Karpas-422 (cell line): ENCODE measurements at places on chromosomes 11 and 22. TPM values are rescaled to one million over a fixed set of nuclear protein-coding genes. Genes with fewer than 3 reads are reported as not detected.

DNA sequence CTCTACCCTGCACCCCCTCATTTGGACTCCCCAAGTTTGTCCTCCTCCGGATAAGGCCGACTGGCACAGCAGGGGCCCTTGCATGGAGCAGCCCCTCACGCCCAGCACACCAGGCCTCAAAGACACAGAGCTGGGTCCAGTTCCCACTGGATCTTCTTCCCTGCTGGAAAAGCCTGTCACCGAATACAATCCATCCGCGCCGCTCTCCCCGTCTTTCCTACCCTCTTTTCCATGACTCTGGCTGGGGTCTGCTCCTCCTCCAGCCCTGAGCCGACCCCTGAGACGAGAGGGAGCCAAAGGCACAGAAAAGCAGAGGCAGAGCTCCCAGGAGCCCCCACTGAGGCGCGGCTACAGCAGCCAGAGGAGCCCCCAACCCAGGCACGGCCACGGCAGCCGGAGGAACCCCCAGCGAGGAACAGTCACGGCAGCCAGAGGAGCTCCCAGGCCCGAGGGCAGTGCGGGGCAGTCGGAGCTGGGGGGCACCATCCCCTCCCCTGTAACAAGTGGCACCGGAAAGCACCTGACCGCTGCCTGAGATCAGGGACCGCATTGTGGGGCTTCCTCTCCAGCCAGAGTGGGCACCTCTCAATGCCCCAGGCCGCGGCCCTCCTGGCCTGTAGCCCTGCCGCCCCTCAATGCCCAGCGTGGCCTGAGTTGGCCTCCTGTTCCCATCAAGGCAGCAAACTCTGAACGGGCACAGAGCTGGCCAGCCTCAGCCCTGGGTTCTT is 12.0 kb downstream of the ALG12 start:
- H3K27me3 ChIP-seq: no peaks in the 10 kb centered on the region
- no peak for DNase-seq
- H3K27ac ChIP-seq: no peak overlapping the region
- H3K36me3 ChIP-seq: 0 out of 2 replicates have a peak, but pooled peaks cover 4% of the 10 kb centered on the region

GRCh38 chr11:104957280-104957679 is 11.1 kb downstream of the CASP4 start:
- H3K36me3 ChIP-seq: no peaks in the 10 kb centered on the region
- no peak for DNase-seq
- H3K27ac ChIP-seq: no peak overlapping the region
- no peaks in the 10 kb centered on the region for H3K27me3 ChIP-seq
- H3K4me1 ChIP-seq: no peaks in the 10 kb centered on the region

- no peaks in the 10 kb centered on the region for H3K36me3 ChIP-seq
- H3K27me3 ChIP-seq: no peaks in the 10 kb centered on the region
- no peak for DNase-seq
- H3K27ac ChIP-seq: no peak overlapping the region
Measured at GRCh38 chr22:46007003-46007847, 30.3 kb upstream of the WNT7B start.

Gene MGAT3
- total RNA-seq: 34.8 and 52.7 TPM in 2 replicates

GRCh38 chr11:65355013-65355775 is 643 bp downstream of the TIGD3 start:
- peak overlapping the region; percentile 80 for H3K4me3 ChIP-seq
- DNase-seq: peak; percentile 66
- H3K27ac ChIP-seq: no peak overlapping the region

DNA sequence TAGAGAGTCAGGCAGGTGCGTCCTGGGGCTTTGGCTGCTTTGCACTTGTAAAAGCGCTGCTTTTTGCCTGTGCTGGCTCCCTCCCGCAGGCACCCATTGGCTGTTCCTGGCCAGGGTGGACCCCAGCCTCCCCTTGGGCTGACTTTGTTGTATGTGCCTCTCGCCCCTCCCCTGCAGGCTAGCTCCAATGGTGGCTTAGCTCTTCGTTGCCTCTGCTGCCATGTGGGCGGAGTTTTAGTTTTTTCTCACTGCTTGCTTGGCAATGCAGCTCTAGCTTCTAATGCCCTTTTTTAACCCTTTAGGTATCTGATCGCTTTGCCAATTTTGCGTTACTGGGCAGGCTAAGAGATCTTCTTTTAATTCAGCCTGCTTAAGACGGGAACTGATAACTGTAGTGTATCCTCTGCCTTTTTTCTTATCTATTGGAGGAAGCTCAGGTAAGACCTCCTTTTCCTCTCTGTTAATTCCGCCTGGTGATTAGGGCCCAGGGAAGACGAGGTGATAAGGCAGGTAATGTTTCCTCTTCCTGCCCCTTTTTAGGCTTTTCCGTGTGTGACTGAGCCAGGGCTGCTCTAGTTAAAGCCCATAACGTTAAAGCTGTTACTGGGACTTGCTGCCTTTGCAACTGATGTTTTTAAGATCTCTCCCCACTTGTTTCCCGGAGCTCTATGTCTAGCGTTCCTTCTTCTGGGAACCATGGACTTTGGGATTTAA is 11.7 kb upstream of the GLYATL1 start:
- peak; percentile 54 for DNase-seq
- H3K27ac ChIP-seq: no peak overlapping the region
- H3K4me3 ChIP-seq: no peak overlapping the region

Gene KIF18A
- 16.5 and 30.7 TPM in 2 replicates for total RNA-seq

- H3K36me3 ChIP-seq: peaks cover 6% of the 10 kb centered on the region
- no peak overlapping the region for H3K27ac ChIP-seq
- H3K27me3 ChIP-seq: no peaks in the 10 kb centered on the region
- H3K4me1 ChIP-seq: peaks cover 17% of the 10 kb centered on the region
Measured at GRCh38 chr22:24051568-24051967, 40.5 kb downstream of the CABIN1 start.

- DNase-seq: no peak
- H3K36me3 ChIP-seq: no peaks in the 10 kb centered on the region
- H3K27ac ChIP-seq: no peak overlapping the region
Measured at GRCh38 chr22:49262167-49262566, 565.5 kb downstream of the BRD1 start.

DNA sequence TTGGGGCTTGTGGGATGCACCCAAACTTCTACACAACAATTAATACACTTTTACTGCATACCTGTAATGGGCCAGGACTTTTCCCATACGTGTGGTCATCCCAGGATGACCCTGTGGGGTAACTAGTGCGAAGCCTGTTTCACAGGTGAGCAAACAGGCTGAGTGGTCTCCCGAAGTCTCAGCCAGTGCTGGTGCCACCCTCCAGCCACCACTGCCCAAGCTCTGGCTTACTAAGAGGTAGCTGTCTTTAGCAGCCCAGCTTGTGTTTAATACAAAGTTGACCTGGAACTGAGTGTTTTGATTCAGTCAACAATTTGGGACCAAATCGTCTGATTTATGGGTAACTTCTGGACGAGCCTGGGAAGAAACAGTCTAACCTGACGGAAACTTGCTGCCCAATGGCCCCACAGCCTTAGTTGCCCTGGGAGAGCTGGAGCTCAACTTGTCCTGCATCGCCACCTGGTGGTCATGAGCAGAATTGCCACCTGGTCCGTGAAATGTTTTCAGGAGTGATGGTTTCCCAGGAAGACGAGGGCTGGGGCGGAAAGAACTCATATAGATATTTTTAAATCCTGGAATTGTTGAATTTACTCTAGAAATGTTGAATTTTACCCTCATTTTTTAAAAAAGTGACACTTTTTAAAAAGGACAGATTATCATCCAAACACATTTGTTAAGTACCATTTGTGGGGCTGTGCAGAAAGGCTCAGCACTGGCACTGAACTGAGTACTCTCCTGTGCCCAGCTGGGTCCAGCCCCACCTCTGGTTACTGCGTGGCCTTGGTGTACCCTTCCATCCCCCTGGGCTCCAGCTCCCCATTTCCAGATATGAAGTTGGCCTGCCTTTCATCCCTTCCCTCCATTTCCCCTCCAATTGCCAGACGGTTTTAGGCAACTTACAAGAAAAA is 95.5 kb upstream of the PARVA start:
- H3K27me3 ChIP-seq: no peaks in the 10 kb centered on the region
- no peak overlapping the region for H3K27ac ChIP-seq
- no peaks in the 10 kb centered on the region for H3K4me1 ChIP-seq
- peak; percentile 88 for DNase-seq

- H3K27ac ChIP-seq: no peak overlapping the region
- no peak overlapping the region for H3K4me3 ChIP-seq
- DNase-seq: no peak
Measured at GRCh38 chr11:6418557-6419008, 311 bp downstream of the APBB1 start.

DNA sequence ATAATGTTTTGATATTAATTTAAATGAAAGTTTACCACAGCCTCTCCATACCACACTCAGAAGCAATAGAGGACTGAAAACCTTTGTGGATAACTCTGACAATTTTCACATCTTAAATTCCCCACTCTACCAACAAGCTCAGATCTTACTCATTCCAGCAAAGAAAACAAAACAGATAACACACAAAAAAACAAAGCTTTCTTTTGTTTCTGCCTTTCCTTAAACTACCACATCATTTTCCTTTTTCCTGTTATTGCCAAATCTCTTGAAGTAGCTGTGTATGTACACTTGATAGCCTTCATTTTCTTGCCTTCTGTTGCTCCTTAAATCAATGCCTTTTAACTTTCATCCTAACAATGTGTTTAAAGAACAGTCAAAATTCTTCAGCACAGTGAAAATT is 484.9 kb downstream of the NTM start:
- H3K4me3 ChIP-seq: no peak overlapping the region
- H3K36me3 ChIP-seq: no peaks in the 10 kb centered on the region
- no peaks in the 10 kb centered on the region for H3K4me1 ChIP-seq
- DNase-seq: no peak

Gene ACR
- not detected in 2 replicates for total RNA-seq

GRCh38 chr22:20426259-20426615 is 11.4 kb downstream of the SCARF2 start:
- no peaks in the 10 kb centered on the region for H3K27me3 ChIP-seq
- H3K4me3 ChIP-seq: no peak overlapping the region
- no peaks in the 10 kb centered on the region for H3K4me1 ChIP-seq
- H3K36me3 ChIP-seq: no peaks in the 10 kb centered on the region
- no peak overlapping the region for H3K27ac ChIP-seq
- no peak for DNase-seq

DNA sequence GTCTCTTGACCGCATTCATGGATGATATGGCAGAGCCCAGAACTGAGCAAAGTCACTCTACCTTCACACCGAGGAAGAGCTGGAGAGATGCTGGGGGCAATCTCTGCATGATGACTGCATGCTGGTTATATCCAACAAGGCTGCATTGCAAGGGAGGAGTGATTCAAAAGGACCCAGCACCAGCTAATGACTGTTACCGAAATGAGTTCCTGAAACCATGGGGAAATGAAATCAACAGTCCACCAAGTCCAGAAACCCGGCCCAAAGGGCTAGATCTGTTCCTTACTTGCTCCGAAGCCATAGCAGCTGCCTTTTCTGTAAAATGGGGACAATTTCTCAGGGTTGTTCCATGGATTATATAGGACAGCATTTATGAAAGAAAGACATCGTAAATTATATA is 1.2 kb upstream of the SMIM35 start:
- no peaks in the 10 kb centered on the region for H3K36me3 ChIP-seq
- no peak overlapping the region for H3K27ac ChIP-seq
- no peaks in the 10 kb centered on the region for H3K4me1 ChIP-seq
- H3K27me3 ChIP-seq: no peaks in the 10 kb centered on the region
- H3K4me3 ChIP-seq: no peak overlapping the region

- H3K27ac ChIP-seq: no peak overlapping the region
- H3K4me1 ChIP-seq: no peaks in the 10 kb centered on the region
Measured at GRCh38 chr11:1043563-1044096, 7.1 kb upstream of the MUC6 start.

DNA sequence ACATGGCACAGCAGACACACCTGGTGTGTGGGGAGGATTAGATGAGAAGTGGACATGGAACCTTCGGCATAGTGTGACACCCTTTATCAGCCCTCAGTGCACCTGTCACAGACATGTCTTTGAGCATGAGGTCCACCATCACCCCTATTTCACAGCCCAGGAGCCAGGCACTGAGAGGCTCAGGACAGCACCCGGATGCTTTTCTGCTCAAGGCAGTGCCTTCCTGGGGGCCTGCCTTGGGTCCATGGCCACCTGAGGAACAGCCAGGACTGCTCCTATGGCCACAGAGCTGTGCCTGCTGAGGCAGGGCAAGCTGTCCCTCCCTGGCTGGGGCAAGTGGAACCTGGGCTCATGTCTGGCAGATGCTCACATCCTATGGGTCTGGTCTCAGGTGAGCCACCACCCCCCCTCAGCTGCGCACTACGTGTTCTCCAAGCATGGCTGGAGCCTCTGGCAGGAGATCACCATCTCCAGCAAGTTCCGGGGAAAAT is 75.8 kb downstream of the MORC2 start:
- no peak overlapping the region for H3K4me3 ChIP-seq
- H3K4me1 ChIP-seq: no peaks in the 10 kb centered on the region
- DNase-seq: no peak
- H3K36me3 ChIP-seq: no peaks in the 10 kb centered on the region
- no peak overlapping the region for H3K27ac ChIP-seq

DNA sequence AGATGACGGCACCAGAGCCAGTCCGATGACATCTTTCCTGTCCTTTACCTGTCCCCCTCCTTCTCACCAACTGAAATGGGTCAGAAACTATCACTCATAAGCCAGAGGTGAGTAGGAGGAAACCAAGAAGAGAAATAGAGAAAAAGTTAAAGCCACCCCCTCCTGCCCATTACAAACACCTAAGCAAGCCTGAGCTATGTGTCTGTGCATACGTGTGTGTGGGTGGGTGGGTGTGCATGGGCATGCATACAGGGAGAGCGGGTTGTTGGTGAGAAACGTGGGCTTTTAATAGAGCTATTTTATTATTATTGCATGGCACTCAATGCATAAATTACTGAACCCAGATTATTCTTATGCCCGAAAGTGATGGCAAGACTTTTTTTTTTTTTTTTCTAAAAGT is 2.6 kb downstream of the PATE4 start:
- no peak overlapping the region for H3K4me3 ChIP-seq
- H3K36me3 ChIP-seq: no peaks in the 10 kb centered on the region
- no peaks in the 10 kb centered on the region for H3K27me3 ChIP-seq
- no peak for DNase-seq

DNA sequence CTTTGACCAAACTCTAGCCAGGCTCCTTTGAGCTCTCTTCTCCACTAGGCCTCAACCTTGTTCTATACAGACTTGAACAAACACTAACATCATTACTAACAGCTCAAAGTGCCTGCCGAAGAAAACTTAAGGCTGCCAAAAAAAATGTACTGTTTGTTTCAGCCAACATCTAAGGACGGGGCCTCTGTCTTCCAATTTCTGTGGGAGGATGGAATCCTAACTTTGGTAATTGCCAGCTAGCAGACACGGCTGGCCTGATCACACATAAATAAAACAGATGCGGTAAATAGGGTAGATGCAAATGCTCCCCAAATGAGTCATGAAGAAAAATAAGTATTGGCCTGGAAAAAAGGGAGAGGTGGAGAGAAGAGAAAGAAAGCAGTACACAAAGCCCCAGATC is 394.3 kb downstream of the TMEM135 start:
- peaks cover 42% of the 10 kb centered on the region for H3K4me1 ChIP-seq
- H3K27ac ChIP-seq: no peak overlapping the region
- H3K4me3 ChIP-seq: no peak overlapping the region
- DNase-seq: no peak
- no peaks in the 10 kb centered on the region; the same call in 1 of the 2 replicates for H3K36me3 ChIP-seq
- no peaks in the 10 kb centered on the region for H3K27me3 ChIP-seq

GRCh38 chr11:95674657-95675358 is 114.8 kb downstream of the FAM76B start:
- H3K27me3 ChIP-seq: no peaks in the 10 kb centered on the region
- H3K36me3 ChIP-seq: no peaks in the 10 kb centered on the region
- H3K4me3 ChIP-seq: no peak overlapping the region
- no peaks in the 10 kb centered on the region for H3K4me1 ChIP-seq

Gene DHCR7
- 63.3 and 65.3 TPM in 2 replicates for total RNA-seq
